ENCODE measurements at places on chromosomes 1 and 21.
A peak's percentile ranks its signal among the peaks of the same experiment; 100 is the strongest.

- DNase-seq = no peak
Measured at GRCh38 chr1:35572296-35572695, 818 bp upstream of the TFAP2E start.

GRCh38 chr1:234324821-234325220, 48.4 kb upstream of the COA6 start:
- no peak for DNase-seq

- peak; percentile 10 for DNase-seq
Measured at GRCh38 chr1:52602856-52603600, 857 bp downstream of the GPX7 start.

DNA sequence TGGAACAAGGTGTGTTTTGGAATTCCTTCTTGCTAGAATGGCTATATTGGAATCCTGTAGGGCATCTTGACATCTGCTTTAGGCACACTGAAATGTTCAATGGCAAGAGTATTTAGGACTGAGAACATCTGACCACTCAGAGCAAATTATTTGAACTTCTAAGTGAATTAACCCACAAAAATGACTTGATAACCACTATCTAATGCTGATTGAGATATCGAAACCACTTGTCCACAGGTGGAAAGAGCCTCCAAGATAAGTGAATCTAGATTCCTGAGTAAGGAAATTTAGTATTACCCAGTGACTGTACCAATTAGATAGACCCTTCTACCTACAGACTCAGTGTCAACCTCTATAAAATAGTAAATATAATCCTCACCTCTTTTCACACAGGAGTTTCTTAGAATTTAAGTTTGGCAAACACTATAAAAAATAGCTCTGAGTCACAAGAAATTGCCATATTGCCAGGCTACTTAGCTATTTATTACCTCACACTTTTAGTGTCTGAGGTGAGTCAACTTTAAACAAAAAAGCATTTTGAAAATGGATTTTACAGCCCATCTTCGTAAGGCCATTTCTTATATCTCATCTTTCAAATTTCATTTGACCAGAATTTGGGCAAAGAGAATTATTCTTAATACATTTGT, 421.8 kb downstream of the PTBP2 start:
- no peak for DNase-seq

DNA sequence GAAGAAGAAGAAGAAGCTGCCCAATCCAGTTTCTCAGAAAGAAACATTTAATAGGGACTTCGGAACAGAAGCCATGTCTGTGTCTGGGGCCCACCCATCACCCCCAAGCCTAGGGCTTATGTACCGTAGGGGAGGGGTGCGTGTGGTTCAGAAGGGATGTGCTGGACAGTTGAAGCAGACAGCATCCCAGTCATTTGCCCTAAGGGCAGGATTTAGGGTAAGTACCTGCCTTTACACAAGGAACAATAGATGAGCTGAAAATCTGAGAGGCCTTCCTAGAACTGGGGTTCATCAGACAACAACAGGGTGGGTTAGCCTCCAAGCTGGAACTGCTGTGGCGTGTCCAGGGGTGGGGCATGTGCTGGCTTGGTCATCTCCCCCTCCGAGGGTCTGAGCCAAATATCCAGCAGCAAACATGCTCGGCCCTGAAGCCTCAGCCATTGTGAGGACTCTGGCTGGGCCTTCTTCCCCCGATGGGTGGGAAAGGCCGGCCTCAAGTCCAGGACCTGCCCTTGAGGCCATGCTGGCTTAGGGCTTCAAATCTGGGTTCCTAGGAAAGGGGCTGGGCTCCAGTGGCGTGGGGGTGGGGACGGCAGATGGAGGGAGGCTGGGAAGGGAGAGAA, 12.1 kb downstream of the CSTB start:
- no peak for DNase-seq

- DNase-seq = no peak
Measured at GRCh38 chr1:239914751-239915231, 176.9 kb upstream of the FMN2 start.

DNA sequence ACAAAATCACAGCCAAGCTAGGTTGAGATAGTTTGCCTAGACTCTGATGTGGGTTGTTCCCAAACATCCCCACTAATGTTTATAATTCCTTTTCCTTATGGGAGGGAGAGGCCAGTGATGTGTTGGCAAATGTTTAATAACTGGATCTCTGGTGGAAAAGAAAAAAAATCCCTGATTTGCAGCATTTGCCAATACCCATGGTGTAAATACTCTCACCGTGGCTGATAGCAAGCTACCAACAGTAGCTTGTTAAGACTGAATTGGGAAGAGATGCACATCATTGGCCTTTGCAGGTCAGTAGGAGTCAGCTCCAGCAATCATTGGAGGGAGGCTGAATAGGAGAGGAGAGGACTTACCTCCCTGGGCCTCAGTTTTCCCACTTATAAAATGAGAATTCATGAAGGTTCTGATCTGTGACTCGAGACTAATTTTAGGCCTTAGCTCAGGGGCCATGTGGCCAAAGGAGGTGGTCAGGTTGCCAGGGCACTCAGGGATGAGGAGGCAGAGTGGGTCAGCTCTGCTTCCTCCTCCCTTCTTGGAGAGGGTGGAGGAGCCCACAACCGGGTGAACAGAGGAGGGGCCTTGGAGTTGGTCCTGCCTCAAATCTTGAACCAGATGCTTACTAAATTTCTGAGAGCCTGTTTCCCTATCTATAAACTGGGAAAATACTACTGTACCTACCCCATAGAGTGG, 20.0 kb upstream of the SCMH1 start:
- DNase-seq = no peak

DNA sequence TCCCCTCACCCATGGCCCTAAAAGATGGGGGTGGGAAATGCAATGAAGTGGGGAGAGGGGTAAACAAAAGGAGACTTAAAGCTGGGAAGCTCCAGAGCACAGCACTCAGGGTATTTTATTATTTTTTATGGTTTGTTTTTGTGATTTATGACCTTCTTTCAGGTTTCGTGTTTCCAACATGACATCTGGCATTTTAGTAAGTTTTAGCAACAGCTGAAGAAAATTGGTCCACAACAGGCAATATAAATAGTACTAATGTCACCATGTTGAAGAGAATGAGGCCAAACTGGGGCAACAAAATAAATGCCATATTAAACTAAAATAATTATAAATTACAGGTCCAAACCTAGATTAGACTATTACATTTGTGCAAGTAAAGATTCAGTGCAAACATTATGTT, 56.3 kb downstream of the TBX15 start:
- no peak for DNase-seq

DNA sequence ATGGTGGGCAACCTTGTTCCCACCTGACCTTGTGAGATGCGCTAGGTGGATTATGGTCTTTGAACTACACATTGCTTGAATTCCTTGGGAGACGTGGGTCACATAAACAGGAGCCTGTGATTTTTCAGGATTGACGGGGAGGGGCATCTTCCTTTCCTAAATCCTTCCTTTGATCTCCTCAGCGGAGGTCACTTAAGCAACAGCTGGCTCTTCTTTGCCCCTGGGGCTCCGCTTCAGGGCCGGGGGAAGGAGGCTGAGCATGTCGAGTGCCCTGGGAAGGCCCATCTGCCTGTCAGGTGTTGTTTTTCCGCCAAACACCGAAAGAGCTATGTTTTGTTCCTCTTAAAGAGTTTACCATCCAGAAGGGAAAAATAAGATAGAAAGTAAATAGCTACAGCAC, 40.6 kb downstream of the KIF26B start:
- DNase-seq = no peak

DNA sequence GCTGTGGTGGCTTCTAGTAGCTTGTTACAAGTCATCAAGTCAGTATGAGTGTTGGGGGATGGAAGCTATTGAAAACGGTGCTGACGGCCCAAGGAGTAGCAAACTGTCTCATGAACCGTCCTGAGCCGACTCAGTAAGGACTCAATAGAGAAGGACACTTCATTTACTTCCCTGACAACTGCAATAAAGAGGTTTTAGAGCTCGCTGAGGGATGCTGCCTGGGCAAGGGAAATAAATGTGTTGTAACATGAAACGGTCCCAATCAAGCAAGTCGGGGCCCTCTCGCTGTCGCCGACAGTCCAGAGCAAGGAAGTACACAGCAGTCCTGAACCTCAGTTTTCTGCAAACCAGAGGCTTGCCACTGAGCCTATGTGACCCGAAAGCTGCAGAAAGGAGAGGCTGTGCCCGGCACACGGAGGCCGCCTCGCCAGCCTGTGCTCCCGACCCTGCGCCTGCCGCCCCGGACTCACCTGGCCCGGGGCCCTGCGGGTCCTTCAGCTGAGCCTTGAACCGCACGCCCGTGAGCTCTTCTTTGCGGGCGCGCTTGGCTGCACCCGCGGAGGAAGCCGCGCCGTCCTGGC, 423 bp downstream of the URB1 start:
- no peak for DNase-seq

- DNase-seq = no peak
Measured at GRCh38 chr1:14468751-14469150, 129.7 kb upstream of the KAZN start.

GRCh38 chr1:219385787-219386427, 212.2 kb downstream of the LYPLAL1 start:
- peak; percentile 7 for DNase-seq

DNA sequence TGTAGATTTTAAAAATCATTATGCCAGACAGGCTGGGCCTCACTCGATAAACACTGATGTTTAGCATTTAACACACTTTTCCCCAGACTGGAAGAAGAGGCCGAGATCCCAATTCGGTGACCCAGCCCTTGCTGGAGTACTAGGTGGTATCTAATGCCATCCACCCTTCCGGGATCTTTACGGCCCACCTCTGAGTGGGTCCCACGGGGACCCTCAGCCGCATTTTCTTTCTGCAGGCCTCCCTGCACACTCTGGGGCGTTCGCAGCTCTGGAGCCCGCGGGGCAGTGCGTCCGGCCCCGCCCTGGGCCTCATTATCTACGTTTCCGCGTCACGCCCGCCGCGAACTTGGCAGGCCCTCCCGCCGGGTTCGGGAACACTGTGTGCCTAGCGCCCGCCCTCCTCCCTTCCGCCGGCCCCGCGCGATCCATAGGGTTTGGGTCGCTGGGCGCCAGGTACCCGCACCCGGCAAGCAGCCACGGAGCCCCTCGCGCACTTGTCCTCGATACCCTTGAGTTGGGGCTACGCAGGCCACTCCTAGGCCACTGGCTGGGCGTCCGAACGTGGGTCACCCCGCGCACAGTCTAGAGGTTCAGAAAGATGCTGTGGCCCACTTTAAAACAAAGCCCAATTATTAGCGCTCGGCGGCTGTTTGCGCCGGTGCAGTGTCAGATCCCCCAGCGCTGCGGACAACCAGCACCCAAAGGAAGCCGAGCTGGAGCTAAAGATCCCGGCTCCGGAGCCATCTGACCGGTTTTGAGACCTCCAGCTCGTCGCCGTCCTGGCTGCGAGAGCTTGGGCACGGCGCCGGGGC, 950 bp upstream of the EVA1C start:
- peak; percentile 68 for DNase-seq

DNA sequence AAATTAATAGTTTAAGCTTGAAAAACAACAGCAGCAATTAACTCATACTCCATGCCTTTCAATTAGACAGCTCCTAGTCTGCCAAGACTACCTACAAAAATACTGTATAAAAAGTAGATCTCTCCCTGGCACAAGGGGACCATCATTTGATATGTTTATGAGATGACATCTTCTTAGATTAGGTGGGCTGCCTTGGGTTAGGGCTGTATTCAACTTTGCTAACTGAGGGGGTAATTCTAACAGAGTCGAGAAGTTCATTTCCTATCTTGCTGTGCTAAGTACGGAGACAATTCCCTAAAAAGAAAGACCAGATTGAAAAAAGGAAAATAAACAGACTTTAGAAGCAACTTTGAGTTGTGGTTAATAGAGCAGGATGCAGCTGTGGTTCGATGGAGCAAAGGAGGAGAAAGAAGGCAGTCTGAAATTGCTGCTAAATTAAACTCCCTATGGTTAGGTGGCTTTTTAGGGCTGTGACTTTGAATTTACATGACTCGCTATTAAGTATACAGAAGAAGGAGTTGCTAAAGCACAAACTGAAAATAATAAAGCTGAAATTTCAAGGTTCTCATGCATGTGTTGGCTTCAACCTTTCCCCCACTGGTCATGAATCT, 75.4 kb downstream of the CDC7 start:
- DNase-seq = no peak

- DNase-seq = no peak
Measured at GRCh38 chr1:196393742-196394141, 214.5 kb downstream of the KCNT2 start.

GRCh38 chr1:107633596-107633995, 331.4 kb downstream of the VAV3 start:
- no peak for DNase-seq

DNA sequence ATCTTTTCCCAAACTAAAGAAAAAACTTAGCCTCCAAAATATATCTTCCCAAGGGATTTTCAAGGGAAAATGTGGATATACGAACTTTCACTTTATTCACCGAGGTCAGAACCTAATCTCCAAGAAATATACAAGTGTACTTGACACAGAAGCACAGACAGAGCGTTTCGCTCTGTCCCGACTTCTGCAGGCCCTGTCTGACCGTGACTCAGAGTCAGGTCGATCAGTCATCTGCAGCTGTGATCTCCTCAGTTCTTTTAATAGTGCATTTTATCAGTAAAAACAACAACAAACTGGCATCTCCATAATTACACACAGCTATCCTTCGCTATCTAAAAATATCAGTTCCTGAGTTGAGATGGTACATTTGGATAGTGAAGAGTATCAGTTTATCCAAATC, 226.6 kb downstream of the TM2D1 start:
- no peak for DNase-seq

GRCh38 chr1:78471890-78472620, 18.7 kb upstream of the PTGFR start:
- DNase-seq = no peak

- DNase-seq = no peak
Measured at GRCh38 chr1:89971600-89971999, 23.3 kb upstream of the ZNF326 start.

DNA sequence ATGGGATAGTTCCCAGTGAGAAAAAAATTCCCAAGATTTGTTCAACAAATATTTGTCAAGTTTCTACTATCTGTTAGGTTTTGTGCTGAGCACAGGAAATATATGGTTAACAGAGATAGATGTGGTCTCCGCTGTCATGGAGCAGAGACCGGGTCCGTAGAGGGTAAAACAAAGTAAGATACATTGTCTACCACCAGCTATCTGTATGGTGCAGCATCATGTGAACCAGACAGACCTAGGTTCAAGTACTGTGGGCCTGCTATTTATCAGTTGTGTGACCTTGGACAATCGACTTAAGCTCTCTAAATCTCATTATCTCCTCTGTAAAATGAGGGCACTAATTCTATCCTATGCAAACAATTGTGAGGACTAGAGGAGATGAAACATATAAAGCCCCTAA, 109.8 kb downstream of the DUSP10 start:
- no peak for DNase-seq

DNA sequence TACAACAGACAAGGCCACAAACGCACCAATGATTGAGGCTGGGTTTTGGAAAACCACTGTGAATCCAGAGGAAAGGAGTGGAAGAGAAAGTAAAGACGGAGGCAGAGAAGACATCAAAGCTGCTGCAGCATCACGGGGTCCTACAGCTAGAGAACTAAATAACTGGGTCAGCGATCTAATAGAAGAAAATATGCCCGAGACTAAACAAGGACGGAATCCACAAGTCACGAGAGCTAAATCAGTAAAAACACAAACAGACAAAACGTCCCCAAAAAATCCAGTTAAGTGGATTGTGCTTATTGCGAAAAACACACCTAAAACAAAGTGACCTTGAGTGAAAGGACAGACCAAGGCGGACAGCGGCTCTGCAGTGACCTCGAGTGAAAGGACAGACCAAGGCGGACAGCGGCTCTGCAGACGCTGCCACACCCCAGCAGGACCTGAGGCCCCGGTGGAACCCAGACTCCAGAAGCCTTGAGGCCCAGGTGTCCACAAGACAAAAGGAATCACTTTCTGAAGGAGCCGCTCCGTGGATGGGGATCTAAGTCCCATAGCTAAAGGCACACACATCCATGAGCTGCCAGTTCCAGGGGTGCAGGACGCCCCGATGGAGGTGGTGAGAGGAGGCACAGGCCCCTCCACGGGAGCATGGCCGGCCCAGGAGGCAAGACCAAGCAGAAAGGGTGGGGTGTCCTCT, 6.0 kb downstream of the FTCD start:
- DNase-seq = no peak

Measured in CD4-positive, alpha-beta T cell treated with Interleukin-15 for 4 hours (primary cell).